ENCODE measurements at places on chromosomes 5 and 9.

GRCh38 chr5:78213799-78214198 lies 80.7 kb downstream of the AP3B1 start:
- DNase-seq, result no peak

DNA sequence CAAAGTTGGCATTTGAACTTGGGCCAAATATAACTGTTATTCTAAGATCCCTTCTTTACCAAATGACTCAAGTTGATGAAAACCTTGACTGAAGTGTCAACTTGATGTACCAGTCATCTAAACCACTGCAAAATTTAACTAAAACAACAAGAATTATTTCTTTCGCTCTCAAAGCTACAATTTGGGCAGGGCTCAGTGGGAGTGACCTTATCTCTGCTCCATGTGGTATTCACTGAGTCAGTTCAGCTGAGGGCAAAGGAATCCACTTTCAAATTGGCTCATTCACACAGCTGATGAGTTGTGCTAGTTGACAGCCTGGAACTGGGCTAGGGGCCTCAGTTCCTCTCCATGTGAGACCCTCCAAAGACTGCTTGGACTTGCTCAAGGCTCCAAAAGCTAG lies 166.3 kb downstream of the RORB start:
- DNase-seq, result no peak

- no peak for DNase-seq
These were observed 49.0 kb upstream of the POU5F2 start for GRCh38 chr5:93790401-93790800.

DNA sequence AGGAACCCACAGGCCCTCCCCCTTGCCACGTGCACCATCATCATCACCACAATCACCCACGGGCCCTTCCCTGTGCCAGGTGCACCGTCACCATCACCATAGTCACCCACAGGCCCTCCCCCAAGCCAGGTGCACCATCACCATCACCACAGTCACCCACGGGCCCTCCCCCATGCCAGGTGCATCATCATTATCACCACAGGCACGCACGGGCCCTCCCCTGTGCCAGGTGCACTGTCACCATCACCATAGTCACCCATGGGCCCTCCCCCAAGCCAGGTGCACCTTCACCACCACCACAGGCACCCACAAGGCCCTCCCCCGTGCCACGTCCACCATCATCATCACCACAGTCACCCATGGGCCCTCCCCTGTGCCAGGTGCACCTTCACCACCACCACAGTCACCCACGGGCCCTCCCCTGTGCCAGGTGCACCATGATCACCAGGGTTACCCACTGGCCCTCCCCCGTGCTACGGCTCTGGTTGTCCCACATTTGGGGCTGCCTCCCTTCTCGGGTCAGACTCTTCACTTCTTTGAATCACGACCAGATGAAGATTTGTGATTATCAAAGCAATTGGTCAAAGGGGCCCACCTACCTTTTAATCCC lies 69.1 kb upstream of the OLFM1 start:
- DNase-seq, result no peak

- DNase-seq, result no peak
These were observed 84.6 kb upstream of the RASEF start for GRCh38 chr9:83147315-83148149.

DNA sequence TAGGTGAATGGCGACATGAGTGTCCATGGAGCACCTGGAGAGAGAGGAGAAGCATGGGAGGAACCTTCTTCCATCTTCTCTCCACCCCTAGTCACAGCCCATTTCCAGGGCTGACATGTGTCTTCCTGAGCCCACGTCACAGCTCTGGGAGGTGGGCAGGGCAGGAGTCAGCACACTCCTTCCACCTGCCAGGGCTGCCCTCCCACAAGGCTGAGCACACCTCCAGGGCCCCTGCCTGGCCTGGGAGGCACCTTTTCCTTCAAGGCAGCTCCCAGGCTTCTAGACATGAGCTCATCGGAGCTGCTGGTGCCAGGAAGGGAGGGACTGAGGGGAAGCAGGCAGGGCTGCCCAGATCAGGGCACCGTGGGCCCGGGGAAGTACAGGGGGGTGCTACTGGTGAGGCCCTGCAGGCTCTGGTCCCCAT lies 13.6 kb upstream of the SYNPO start:
- no peak for DNase-seq

DNA sequence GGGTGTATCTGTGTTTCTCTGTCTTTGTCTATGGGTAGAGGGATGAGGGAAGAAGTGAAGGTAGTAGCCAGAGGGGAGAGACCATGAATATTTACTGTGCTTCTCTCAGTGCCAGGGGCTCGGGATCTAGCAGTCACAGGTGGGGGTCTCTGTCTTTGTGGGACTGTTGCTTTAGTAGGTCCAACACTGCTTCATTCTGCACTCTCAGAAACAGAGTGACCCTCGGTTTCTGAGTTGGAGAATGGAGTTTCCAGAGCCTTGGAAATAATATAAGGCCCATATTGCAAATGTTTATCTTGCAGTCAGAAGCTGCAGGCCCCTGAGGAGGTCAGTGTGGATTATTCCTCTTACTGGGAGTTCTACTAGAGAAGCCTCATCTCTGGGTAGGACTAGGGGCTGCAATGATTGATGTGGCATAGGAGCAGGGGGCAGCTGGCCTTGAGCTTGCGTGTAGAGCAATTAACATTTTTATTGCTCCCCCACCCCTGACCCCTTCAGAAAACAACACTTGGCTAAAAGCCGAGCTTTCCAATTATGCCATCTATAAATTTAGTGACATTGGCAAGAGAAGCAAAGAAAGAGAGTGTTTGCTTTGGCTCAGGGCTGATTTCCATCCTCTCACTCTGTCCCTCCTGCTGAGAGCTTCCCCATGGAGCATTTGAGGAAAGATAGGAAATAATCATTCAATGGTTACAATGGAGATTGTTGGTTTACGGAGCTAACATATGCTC lies 55.0 kb upstream of the TRPC7 start:
- DNase-seq, result no peak

- no peak for DNase-seq
These were observed 28.9 kb downstream of the ACTBL2 start for GRCh38 chr5:57453728-57454127.

DNA sequence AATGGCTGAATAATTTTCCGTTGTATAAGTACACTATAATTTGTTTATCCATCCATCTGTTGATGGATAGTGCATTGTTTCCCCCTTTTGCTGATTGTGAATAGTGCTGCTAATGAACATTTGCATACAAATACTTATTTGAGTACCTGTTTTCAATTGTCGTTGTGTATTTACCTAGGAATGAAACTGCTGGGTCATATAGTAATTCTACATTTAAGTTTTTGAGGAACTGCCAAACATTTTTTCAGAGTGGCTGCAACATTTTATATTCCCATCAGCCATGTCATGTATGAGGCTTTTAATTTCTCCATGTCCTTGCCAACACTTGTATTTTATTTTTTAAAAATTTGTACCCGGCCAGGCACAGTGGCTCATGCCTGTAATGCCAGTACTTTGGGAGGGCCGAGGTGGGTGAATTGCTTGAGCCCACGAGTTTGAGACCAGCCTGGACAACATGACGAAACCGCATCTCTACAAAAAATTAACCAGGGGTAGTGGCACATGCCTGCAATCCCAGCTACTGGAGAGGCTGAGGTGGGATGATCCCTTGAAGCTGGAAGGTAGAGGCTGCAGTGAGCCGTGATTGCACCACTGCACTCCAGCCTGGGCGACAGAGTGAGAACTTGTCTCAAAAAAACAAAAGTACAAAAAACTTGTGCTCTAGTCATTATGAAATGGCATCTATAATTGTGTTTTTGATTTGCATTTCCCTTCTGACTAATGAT lies 2.2 kb upstream of the ANXA6 start:
- DNase-seq, result no peak

DNA sequence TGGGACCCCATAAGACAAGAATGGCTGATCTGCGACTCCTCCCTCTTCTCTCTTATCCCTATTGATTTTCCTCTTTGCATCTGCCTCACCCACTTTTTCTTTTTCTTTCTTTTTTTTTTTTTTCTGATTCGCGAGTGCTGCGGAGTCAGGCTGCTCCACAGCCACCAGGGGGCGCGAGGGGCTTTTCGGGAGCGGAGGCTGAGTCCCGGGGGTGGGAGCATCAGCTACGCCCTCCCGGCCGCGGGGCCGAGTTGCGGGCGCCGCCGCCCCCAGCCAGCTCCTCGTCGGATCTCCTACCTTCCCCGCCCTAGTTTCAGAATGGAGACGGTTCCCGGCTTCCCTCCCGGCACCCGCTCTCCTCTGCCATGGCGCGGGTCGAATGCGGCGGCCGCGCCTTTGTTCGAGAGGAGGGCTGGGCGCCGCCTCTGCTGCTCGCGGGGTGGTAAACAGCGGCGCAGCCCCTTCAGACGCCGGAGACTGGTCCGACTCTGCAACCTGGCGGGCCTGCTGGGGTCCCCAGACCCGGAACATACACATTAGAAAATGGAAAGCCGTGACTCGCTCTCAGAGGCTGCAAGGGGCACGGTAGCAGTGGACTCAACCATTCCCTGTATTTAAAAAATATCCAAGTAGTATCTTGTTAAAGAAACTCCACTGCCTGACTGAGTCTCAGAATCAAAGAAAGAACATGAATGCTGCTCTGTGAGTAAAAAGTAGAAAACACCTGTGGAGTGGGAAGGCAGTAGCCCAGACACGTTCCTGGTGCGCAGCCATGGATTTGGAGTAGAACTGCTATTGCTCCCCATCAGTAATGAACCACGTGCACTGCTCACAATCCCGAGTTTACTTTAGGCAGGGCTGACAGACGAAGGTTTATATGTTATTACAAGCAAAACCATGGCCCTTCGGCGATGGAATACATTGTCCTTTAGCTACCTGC lies 55.7 kb downstream of the DPYSL3 start:
- peak; percentile 92 for DNase-seq

GRCh38 chr5:135944967-135945560 lies 9.7 kb downstream of the LECT2 start:
- DNase-seq, result peak; percentile 62

DNA sequence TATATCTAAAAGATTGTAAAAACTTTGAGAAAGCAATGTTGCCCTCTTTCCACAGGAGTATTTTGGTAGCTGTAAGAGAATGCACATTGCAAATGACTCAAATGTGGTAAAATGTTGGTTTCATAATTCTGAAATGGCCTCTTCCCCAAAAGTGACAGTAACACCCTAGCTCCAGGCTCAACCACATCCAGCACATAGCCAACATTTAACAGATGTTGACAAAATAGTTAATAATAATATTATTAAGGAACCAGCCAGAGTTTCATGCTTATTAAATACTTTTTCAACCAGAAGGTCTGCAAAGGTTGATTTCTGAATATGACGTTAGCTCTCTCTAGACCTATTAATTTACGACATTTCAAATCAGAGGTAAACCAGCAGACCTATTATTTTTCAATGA lies 1.3 kb downstream of the ANXA1 start:
- DNase-seq, result no peak

DNA sequence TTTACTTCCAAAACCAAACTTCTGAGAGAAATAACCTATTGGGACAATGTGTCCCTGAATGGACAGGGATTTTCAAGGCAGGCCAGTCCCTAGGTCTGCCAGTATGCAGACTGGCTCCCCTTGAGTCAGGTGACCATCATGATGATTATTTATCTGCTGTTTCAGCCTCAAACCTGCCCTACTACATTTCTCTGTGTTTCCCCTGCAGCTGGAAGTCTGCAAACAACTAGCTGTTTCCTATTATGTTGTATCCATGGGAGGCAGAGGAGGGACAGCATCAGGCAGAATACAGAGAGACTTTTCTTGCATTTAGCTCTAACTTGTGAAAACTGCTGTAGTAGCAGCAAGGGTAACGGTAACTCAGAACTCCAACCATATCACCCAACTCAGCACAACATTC lies 36.2 kb upstream of the IFNK start:
- peak; percentile 87 for DNase-seq

DNA sequence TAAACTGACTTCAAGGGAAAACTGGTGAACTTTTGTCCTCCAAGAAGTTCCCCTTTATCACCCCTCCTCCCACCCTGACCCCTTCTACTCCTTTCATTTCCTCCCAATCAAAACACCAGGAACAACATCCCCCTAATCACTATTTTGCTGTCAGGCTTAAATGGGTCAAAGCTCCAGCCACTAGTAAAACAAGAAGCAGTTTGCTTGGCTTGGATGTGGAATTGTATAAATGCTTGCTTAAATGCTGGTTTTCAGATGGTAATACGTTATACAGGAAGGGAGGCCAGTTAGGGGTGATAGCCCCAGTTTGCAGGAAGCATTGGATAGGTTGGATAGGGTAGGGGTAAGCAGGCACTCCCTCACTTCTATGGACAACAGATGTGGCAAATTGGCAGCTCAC lies 473.6 kb downstream of the AGTPBP1 start:
- DNase-seq, result no peak

DNA sequence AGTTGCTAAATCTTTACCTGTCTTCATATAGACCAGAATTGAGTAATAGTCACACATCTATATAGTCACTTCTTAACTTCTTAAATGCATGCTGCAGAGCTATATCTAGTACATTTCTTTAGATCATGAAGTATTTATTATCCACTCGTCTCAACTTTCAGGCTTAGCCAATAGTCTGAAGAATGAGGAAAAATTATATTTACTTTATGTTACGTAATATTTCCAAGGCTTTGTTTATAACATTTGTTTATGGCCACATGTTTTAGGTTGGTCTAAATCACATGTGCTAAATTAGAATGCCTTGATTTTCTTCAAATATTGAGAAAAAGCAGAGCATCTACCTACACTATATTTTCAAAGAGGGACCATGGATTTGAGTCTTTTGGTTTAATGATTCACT lies 47.2 kb upstream of the RGMB start:
- no peak for DNase-seq

GRCh38 chr5:1743061-1743768 lies 56.4 kb downstream of the MRPL36 start:
- DNase-seq, result peak; percentile 39

- DNase-seq, result peak; percentile 96
These were observed 15.2 kb downstream of the UBAC1 start for GRCh38 chr9:135945969-135946368.

GRCh38 chr9:89958086-89958485 lies 353.3 kb downstream of the GADD45G start:
- DNase-seq, result no peak

GRCh38 chr5:177126771-177127170 lies 6.8 kb upstream of the NSD1 start:
- no peak for DNase-seq

DNA sequence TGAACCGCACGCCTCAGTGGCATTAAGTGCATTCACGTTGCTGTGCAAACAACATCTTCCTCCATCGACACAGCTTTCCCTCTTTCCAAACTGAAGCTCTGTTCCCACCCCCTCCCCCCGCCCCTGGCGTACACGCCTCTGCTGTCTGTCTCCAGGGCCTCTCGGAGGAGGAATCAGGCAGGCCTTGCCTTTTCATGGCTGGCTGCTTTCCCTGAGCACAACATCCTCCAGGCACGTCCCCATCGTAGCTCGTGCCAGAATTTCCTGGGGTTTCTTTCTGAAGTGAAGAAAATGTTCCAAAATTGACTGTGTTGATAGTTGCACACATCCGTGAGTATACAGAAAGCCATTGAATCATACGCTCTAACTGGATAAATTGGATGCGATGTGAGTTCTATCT lies 22.3 kb upstream of the TMEM250 start:
- no peak for DNase-seq

GRCh38 chr9:26744191-26744965 lies 148.2 kb downstream of the CAAP1 start:
- no peak for DNase-seq
